HS-27A (cell line): ENCODE measurements at places on chromosomes 7 and 10.
A peak's percentile ranks its signal among the peaks of the same experiment; 100 is the strongest.

- DNase-seq = no peak
Measured at GRCh38 chr10:30562787-30563186, 66.8 kb downstream of the LYZL2 start.

GRCh38 chr10:18312374-18313139 is 172.3 kb downstream of the CACNB2 start:
- DNase-seq = no peak

GRCh38 chr10:101289541-101289940 is 60.3 kb upstream of the LBX1 start:
- DNase-seq = no peak

GRCh38 chr7:29345590-29345989 is 151.0 kb downstream of the CHN2 start:
- no peak for DNase-seq

GRCh38 chr7:158655931-158656441 is 48.6 kb downstream of the NCAPG2 start:
- no peak for DNase-seq

DNA sequence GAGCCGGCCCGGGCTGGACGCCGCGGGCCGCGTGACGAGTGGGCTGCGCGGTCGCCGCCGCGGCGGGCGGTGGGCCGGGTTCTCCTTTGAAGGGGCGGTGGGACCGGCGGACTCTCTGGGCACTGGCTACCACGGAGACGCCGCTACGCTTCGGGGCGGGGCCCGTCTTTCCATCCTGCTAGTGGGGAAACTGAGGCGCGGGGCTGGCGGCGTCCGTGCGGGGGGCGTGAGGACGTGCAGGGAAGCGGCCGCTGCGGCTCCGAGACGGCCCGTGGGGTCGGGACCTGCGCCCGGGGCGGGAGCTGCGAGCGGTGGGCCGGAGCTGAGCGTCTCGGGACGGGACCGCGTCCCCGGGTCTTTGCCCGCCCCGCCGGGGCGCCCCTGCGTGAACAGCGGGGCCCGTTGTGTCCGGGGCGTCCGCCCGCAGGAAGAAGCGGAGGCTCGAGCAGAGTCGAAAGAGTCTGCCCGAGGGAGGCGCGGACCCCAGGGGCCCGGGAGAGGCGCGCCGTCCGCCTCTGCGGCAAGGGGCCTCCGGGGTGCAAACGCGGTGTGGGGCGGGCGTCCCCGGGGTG is 548 bp upstream of the BNIP3 start:
- no peak for DNase-seq

GRCh38 chr10:95889830-95890229 is 17.9 kb upstream of the CC2D2B start:
- DNase-seq = no peak

DNA sequence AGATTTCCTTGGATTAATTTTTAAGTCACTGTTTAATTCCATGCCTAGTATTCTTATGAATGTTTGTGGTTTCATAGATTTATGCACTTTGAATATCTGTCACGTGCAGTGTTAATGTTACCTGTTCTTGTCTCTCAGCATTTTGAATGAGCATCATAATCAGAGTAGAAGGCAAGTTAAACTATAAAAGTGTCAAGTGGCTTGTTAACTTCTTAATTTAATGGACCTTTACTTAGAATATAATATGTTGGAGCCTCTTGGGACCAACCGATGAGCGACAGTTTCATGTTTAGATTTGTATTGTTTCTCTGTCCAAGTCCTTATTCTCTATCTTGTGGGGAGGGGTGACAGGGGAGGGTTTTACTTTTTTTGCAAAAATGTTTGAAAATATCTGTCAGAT is 50.6 kb upstream of the MTURN start:
- no peak for DNase-seq

DNA sequence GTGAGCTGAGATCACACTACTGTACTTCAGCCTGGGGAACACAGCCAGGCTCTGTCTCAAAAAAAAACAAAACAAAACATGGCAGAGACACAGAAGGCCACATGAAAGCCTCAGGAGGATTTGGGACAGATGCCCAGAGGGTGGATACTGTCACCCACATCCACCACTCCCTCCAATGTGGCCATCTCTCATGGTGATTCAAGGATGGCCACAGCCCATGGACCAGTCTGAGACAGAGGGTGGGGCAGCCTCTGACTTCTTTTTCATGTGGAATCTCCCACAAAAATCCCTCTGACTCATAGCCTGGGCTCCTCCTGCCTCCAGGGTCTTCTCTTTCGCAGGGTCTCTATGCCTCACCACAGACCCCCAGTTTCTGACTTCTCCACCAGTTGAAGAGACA is 59.0 kb upstream of the GTF2I start:
- DNase-seq = peak; percentile 50

GRCh38 chr7:119090851-119091250 is 866.3 kb downstream of the ANKRD7 start:
- no peak for DNase-seq

DNA sequence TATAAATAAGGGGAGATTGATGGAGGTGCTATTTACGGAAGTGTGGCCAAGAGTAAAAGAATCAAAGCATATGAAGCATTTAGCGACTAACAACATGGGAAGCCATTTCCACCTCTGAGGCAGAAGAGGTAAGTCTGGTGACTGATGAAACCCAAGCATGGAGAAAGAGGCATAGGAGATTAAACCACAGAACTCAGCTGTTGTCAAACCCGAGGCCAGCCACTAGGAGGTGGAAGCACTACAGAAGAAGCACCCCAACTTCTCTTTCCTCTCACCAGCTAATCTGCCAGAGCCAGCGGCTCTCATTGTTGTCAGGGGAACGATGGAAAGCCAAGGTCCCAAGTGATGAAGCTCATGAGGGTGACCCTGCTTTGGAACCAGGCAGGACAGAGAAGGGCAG is 19.6 kb upstream of the CNTNAP2 start:
- DNase-seq = no peak

- no peak for DNase-seq
Measured at GRCh38 chr7:116305485-116306408, 95.4 kb downstream of the TES start.

GRCh38 chr10:133279326-133280226 is 2.9 kb upstream of the ADAM8 start:
- no peak for DNase-seq

DNA sequence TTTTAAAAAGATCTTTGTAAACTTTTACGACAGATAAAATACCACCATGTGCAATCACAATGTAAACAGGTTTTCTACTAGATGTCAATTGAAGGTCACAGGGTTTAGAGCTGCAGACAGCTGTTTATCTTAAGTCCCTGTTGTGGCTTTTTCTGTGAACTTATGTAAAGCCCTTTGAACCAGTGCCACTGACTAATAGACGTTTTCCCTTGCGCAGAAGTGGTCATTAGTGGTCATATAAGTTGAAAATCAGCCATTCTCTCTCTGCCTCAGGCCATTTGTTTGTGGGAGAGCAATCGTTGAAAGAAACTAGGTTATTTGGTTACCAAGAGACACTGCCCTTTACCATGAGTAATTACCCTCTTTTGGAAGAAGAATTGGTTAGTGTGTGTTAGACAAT is 23.9 kb downstream of the CACNB2 start:
- DNase-seq = no peak

DNA sequence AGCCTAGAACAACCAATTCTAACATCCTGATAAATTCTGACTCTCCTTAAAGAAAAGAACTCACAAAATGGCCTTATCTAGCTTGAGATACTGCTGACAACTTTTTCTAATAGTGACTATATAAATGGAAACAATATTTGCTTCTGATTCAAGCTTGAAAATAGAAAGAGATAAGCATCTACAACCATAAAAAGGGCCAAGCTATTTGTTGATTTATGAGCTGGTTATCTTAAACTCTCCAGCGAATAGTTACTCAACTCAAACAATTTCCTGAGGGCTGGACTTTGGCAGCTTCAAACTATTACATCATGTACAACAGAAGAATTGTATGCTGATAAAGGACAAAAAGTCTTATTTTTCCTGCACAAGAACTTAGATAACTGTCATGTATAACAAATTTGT is 4.6 kb downstream of the USP54 start:
- DNase-seq = no peak

GRCh38 chr7:129264534-129264933 is 39.7 kb downstream of the AHCYL2 start:
- DNase-seq = no peak

GRCh38 chr7:151010307-151011096 is 13.8 kb downstream of the ATG9B start:
- DNase-seq = no peak

GRCh38 chr10:72615970-72616369 is 9.9 kb downstream of the MICU1 start:
- DNase-seq = no peak

DNA sequence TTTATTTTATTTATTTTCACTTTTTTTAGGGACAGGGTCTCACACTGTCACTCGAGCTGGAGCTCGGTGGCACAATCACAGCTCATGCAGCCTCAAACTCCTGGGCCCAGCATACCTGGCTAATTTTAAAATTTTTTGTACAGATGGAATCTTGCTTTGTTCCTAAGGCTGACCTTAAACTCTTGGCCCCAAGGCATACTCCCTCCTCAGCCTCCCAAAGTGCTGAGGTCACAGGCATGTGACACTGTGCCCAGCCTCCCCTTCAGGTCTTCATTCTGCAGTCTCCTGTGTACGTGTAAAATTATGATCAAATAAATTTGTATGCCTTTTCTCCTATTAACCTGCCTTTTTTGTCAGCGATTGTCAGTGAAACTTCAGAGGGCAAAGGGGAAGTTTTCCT is 17.8 kb upstream of the TCTN3 start:
- DNase-seq = no peak

DNA sequence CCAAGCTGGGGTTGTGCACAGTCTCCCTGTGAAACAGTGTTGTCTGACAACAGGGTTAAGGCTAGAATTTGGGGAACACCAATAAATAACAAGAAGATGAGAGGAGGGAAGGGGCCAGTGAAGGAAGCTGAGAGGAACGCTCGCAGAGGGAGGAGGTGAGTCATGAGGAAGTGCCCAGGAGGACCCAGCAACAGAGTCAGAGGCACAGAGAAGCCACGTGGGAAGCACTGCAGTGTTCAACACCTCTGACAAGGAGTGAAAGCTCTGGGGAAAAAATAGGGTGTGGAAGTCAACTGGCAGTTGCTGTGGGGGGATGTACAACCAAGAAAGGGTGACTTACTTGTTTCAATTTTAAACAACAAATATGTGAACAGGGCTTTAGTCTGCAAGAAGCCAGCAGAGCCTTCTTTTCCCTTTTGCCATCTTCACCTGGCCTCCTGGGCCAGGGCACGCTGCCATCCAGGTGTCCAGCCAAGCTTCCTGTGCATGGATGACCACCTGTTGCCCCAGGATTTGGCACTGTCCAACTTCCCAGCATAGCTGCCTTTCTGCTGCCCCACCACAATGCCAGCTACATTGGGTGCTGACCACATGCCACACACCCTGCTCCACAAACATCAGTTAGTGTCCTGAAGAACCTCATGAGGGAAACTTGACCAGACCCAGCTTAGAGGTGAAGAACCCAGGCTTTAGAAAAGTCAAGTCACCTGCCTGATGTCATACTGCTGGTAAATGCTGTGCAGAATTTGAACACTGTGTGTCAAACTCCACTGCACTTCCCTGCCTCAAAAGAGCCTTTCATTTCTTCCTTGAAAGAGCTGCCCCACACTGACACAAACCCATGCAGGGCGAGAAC is 69.6 kb downstream of the ATXN7L1 start:
- DNase-seq = no peak

GRCh38 chr7:151191544-151191943 is 4.5 kb upstream of the ASB10 start:
- no peak for DNase-seq

- DNase-seq = no peak
Measured at GRCh38 chr7:91276909-91277308, 12.7 kb downstream of the FZD1 start.

- no peak for DNase-seq
Measured at GRCh38 chr10:1199345-1199673, 143.1 kb downstream of the WDR37 start.

DNA sequence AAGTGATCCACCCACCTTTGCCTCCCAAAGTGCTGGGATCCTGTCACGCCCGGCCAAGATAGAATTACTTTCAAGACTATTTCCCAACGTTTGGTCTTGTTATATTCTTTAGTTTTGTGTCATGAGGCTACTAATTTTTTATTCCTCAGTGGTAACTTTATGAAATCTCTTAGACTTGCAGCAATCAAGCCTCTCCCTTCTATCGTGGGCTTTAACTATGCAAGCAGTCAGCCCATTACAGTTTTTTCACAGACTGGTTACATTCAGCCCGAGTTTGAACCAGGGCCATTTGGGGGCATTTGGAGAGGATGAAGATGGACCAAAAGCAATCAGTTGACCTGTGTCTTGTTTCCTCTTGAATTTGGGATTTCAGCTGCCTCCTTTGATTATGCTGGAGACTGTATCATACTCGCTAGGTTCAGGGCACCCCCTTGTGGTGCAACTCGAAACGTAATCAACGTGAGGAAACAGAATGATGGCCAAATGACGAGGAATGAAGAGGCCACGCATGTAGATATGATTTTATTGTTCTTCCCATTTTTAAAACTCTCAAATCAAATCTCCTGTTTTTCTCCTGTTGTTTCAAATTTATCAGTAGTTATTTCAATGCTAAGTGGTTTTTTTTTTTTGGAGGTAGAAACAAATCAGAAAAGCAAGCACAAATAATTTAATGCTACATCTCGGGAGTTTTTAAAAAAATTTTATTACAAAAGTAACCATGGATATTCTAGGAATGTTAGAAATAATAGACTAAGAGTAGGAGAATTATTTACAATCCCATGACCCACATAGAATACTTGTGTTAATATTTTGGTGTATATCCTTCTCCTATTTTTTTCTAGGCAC is 151.6 kb downstream of the KIAA1217 start:
- DNase-seq = no peak

GRCh38 chr7:156618780-156619367 is 21.7 kb upstream of the RNF32 start:
- DNase-seq = no peak

- no peak for DNase-seq
Measured at GRCh38 chr10:43138021-43138756, at the start of gene CSGALNACT2. Gene CSGALNACT2 (plus strand): TSS chr10:43138445. CDS start chr10:43155150, 16,705 bp downstream.

- no peak for DNase-seq
Measured at GRCh38 chr7:91543646-91544045, 279.4 kb downstream of the FZD1 start.

- no peak for DNase-seq
Measured at GRCh38 chr7:82690929-82691328, 247.4 kb upstream of the CACNA2D1 start.

GRCh38 chr10:125159932-125160855 is at the start of gene CTBP2:
Gene CTBP2 (minus strand): TSS chr10:125160563.
- no peak for DNase-seq

DNA sequence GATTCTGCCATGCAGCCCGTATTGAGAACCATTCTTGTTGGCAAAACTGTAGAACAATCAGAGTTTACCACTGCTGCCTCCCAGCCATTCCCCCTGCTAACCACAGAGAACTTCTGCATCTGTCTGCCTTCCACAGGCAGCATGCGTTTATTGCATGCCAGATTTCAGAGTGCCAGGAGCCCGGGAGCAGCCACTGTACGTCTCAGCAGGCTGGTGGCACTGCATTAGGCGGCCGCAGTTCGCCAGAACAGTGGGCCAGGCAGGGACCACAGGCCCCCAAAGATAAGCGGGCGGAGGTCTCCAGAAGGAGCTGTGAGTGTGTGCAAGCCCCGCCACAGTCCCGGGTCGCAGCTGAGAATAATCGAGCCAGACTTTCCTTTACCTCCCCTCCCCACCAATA is 31.8 kb downstream of the ZNF467 start:
- no peak for DNase-seq
